T-helper 17 cell (primary cell): ENCODE measurements at places on chromosomes 3 and 15.

GRCh38 chr3:64921281-64922065 lies 233.7 kb upstream of the ADAMTS9 start:
- DNase-seq: no peak

- DNase-seq: no peak
Measured at GRCh38 chr3:3726549-3726948, 72.7 kb upstream of the LRRN1 start.

- no peak for DNase-seq
Measured at GRCh38 chr3:44041726-44042125, 200.0 kb upstream of the TOPAZ1 start.

DNA sequence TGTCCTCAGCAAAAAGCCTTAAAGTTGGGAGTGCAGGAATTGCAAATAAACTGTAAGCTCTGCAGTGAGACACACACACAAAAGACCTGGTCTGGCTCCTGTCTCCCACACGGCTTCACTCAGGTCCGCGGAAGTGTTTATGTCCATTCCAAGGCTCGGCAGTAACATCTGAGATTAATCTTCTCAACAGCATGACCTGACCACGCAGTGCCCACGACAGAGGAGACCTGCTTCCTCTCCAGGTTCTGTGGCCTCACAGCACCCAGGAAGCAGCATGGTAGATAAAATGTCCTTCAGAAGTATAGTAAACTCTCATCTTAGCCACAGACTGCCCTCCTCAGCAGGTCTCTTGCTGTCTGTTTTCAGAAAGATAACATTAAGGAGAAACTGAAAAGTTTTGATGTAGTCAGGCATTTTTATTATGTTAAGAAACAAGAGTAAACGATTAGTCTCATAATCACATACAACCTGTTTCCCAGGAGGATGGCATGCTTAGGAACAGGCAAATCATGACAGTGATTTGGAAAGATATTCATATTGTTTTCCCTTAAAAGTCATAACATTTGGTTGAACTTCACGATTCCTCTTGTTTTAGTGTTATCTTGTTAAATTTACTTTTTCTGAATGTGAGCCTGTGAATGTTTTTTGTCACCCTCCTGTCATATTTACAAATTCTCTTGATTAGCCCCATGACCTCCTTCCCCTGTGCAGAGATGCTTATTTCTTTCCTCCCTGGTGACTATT lies 34.6 kb downstream of the CD200R1L start:
- no peak for DNase-seq

- no peak for DNase-seq
Measured at GRCh38 chr3:130795396-130795795, 48.8 kb upstream of the PIK3R4 start.

GRCh38 chr3:33439546-33440327 lies 468 bp downstream of the UBP1 start:
- peak; percentile 20 for DNase-seq

DNA sequence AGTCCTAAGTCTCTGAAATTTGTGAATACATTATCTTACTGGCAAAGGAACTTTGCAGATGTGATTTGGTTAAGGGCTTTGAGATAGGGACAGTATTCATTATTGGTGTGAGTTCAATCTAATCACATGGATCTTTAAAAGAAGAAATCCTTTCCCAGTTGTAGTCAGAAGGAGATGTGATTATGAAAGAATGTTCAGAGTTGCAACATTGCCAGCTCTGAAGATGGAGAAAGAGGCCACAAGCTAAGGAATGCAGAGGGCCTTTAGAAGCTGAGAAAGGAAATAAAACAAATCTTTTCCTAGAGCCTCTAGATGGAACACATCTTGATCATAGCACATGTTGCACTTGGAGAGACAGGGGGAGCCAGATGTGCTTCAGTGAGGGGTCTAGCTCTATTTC lies 27.7 kb upstream of the SIAH2 start:
- no peak for DNase-seq

DNA sequence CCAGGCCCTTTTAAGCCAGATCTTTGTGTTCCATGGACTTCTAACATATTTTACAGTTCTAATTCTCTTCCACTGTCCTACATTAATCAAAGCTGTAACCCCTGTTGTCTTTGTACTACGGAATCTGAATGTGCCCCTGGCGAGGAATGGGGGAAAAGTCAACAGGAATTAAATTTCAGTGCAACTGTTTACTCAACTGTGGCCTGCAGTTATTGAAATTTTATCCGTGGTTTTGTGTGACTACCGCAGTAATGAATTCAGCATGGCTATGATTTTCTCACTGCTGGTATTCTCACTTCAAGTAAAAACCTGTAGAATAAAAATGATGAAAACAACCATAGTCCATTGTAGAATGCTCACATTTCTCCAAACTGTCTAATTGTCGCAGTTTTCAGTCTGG lies 388.0 kb downstream of the FOXP1 start:
- no peak for DNase-seq

DNA sequence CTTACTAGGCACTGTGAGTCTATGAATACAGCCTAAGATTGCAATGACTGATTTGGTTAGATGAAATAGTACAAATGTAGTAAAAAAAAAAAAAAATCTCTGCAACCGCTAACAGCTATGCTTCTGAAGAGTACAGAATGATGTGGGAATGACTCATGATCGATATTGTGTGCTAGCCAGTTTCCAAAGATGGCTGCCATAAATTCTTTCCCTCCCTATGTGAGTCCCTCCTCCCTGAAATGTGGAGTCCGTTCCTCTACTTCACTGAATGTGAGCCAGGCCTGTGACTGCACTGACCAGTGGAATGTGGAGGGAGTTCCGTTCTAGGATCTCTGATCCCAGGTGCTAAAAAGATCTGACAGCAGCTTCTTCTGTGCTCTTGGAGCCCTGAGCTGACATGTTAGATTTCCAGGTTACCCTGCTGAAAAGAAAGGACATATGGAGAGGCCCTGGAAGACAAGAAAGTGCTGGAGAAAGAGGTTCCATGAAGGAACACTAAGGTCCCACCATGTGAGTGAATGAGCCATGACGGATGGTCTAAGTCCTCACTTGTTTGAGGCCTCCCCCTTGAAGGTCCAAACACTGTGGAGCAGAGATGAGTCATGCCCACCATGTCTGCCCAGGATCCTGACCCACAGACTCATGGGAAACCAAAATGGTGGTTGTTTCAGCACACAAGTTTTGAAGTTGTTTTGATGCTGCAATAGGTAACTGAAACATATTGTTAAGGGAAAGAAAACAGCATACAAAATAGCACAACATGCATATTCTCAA lies 46.3 kb downstream of the DGKG start:
- DNase-seq: no peak

GRCh38 chr3:157695586-157695985 lies 192.4 kb upstream of the VEPH1 start:
- no peak for DNase-seq

GRCh38 chr3:194032828-194033435 lies 103.0 kb upstream of the HES1 start:
- no peak for DNase-seq

DNA sequence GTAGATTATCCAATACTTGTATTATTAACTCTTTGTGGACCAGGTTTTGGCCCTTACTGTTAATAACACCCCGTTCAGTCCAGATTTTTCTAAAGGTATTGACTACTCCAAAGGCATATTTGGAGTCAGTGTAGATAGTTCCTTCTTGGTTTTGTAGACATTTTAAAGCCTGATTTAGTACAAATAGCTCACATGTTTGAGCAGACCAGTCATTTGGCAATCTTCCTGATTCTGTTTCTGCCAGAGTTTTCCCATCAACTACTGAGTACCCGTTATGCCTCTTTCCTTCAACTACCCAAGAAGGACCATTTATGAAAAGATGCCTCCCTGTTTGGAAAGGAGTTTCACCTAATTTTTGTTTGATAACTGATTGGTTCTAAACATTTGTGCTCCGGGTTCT lies 82.0 kb downstream of the CHCHD4 start:
- no peak for DNase-seq

GRCh38 chr15:36626141-36626800 lies 46.8 kb downstream of the CDIN1 start:
- no peak for DNase-seq

DNA sequence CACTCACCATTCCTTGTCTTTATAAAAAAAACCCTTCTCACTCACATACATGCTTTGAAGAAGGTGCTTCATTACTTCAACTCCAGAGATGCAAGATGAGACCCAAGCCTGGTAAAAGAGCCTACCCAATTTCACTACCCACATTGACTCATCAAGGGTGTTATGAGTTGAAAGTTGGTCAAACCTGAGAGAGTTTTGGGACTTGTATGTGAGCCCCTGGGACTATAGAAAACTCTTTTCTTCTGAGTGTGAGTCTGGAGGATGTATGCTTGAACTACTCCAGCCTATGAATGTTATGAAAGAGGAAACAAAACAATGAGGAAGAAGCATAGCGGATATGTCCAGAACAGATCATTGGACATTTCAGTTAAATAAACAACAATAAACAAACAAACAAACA lies 106.5 kb upstream of the SATB1 start:
- no peak for DNase-seq

DNA sequence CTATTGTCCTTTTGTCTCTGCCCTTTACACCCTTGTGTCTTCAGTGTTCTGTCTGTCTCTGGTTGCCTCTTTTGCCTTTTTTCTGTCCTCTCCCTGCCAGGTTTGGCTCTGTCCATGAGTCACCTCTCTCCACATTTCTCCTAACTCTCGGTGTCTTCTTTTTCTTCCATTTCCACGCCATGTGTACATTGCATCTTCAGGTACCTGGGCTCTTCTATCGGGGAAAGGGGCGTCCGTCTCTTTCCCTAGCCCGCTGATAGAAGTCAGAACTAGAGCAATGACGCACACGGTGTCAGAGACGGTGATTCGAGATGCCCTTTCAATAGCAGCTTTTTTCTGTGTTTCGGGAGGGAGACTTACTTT lies 641 bp downstream of the OPA1 start:
- DNase-seq: peak; percentile 19

DNA sequence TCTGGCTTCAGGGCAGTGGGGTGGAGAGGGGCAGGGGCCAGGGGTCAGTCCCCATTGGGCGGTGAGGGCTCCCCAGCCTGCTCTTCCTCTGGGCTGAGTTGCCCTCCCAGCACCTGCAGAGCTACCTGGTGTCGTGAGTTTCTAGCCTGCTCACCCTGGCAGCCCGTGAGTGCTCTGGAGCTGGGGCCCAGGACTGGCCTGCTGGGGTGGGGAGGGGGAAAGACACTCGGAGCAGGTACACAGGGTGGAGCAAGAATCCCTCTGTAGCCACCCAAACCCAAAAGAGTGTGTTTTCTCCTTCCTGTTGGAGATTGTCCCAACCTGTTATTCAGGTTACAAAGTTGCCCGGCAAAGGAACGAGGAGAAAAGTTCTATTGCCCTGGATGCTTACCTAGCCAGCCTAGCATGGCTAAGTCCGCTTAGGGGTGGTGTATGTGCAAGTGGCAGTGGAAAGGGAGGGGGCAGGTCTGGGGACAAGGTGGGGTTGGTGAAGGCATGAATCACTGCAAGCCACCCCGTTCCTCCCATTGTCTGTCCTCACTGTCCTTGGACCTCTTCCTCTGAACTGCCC lies 8.9 kb downstream of the FAM3D start:
- DNase-seq: no peak

GRCh38 chr3:159025733-159026132 lies 223.9 kb downstream of the MFSD1 start:
- no peak for DNase-seq
